Kidney (tissue), 22 donors: ENCODE measurements at places on chromosomes 7 and 10.

DNA sequence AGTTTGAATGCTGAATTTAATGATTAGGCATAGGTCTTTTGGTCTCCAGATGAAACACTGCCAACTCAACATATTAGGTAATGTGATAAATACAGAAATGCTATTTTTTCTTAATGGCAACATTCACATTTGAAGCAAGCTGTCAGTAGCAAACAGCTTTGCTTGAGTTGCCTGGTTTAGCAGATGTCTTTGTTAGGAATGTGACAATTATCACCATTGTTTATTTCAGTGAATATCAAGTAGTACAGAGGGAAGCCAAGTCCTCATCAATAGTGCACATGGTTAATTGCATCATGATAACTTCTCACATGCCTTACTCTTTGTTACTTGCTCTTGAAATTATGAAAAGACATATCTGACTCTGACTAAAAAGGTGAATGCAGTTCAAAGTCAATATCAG, 23.7 kb upstream of the SEPTIN7 start:
- DNase-seq, result no peak

GRCh38 chr7:121872831-121873288, at the start of gene PTPRZ1:
PTPRZ1 (plus strand) TSS chr7:121873161; CDS start chr7:121873500, 339 bp downstream.
- DNase-seq, result peak; percentile 62

GRCh38 chr7:112162142-112162766, 43.9 kb downstream of the DOCK4 start:
- DNase-seq, result peak; percentile 83

- no peak for DNase-seq
Measured at GRCh38 chr7:132053871-132054270, 497.4 kb upstream of the PODXL start.

DNA sequence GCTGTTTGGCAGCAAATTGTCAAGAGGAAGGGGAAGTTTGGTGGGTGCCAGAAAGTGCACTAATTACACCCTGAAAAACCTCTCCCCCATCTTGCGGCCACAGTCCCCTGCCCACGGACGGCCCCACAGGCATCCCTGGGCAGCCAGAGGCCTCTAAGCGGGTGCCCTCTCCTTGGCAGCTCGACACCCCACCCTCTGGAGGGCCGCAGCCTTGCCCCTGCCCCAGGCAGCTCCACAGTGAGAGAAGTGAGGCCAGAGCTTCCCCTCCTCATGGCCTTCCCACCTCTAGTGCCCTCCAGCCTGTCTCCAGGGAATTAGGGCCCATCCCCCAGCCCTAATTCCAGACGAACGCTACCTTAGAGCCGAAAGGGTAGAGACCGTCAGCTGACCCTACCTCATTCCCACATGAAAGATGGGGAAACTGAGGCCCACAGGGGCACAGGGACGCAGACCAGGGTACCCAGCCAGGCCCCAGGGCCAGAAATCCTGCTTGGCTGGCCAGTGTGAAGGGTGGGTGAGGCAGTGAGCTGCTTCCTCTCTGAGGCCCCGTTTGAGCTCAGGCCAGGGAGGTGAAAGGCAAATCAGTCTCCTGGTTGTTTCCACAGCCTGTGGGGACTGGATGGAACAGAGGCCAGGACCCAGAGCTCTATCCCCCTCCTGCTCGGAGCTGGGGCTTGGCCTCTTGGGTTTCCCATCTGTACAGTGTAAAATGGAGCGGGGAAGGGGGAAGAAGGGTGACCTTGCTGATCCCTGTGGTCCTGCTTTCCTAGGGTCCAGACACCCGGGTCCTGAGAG, 10.0 kb downstream of the ZCCHC24 start:
- peak; percentile 76 for DNase-seq

DNA sequence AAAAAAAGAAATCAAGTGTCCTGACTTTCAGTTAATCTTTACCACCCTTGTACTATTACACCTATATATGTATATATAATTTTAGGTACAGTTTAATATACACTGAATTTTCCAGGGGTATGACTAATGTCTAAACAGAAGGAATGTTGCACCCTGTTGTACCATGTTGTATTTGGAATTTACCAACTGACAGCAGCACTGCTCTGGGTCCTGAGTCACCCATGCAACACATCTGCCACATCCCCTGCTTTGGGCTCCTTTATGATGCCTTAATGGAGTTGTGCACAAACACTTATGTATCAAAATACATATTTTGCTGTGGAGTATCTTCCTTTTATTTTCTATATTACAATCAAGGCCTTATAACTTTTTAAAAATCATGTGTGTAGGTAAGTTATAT, 21.2 kb downstream of the YAE1 start:
- no peak for DNase-seq

- no peak for DNase-seq
Measured at GRCh38 chr10:69425511-69426298, 9.0 kb upstream of the TACR2 start.

DNA sequence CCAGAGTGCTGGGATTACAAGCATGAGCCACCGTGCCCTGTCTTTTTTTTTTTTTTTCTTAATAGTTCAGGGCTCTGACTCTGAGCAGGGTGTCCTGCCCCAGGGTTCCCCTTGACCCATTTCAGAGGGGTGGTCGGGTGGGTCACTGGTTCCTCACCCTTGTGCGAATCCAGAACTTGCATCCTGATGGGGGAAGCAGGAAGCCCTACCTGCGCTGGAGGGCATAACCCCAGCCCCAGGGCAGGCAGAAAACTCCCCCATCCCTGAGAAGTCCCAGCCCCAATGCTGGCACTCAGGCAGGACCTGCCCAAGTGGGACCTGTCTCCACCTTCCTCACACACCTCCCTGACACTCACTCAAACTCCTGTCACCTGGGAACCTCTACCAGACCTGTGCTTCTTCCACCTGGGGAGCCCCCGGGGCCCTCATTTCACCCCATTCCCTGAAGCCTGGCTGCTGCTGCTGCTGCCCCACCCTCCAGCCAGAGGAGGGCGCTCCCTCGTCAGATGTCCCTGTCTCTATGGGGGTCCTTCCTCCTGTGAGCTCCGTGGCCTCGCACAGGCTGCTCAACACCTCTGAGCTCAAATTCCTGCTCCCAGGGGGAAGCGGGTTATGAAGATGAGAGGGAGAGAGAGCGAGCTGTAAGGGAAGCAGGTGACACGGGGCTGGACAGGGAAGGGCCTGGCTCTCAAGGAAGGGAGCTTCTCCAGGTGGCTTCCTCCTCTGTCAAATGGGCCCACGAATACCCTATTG, 15.1 kb upstream of the ZNF273 start:
- peak; percentile 67 for DNase-seq

DNA sequence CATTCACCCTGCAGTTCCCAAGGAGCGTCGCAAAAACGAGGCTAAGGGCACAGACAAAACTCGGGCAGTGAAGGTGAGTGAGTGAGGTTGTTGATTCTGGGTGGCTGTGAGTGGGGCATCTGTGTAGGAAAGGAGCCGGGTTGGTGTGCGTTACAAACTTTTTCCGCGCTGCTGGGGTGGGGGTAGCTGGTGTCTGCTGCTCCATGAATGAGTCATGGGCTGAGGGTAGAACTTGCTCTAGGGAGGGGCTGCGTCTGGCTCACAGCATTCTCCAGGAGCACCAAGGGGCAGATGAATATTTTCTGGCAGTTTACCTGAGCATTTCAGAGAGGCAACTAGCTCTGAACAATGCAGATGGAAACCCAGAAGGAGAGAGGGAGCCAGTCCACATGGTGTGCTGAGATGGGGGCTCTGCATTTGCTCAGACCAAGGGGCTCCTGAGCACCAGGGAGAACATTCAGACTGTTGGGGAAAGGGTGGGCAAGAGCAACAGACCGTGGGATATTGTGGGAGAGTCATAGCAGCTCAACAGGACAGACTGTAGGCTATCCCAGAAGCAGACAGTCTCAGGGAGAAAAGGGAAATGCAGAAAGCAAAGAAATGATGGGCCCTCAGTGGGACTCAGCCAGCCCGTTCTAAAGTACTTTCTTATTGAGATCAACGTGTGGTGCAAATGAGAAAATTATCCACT, 18.8 kb downstream of the NOBOX start:
- peak; percentile 33 for DNase-seq

DNA sequence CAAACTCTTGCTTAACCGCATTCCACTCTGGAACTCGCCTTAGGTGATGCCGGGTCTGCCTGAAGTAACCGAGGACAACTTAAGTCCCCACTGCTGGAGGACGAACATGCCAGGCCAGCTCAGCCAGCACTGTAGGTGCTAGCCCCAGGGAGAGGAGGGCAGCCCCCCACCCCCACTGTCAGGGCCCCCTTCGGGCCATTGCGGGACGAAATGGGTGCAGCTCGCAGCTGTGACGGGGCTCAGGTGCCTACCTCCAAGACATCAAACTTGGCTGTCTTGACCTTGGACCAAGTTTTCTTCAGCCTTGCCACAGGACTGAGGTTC, 60.4 kb downstream of the CSGALNACT2 start:
- no peak for DNase-seq

GRCh38 chr10:102509387-102509786, 5.6 kb downstream of the SUFU start:
- DNase-seq, result no peak

GRCh38 chr7:50599385-50599784, 34.2 kb upstream of the DDC start:
- DNase-seq, result no peak

GRCh38 chr10:98378722-98379121, 36.3 kb downstream of the PYROXD2 start:
- no peak for DNase-seq
